MV-4-11 (cell line): ENCODE measurements at places on chromosomes 2 and 18.
A peak's percentile ranks its signal among the peaks of the same experiment; 100 is the strongest.

DNA sequence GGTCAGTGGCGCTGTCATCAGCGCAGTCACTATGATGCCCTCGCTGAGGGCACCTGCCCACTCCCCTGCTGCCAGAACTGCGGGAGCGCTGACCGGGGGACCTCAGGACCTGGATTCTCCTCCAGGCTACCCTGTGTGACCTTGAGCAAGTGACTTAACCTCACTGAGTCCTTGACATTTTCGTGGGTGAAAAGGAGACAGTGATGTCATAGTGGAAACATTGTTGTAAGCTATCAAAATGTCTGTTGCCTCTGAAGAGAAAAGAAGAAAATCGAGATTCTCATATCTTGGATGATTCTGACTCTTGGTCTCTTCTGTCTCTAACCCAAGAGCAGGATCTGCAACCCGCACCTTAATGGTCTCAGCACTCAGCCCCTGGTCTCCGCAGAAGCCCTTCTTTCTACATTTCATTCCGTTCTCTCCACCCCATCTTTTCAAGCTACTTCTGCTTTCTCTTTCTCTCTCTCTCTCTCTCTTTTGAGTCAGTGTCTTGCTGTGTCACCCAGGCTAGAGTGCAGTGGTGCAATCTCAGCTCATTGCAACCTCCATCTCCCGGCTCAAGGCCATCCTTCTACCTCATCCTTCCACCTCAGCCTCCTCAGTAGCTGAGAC, 978 bp upstream of the TUBA4A start:
- DNase-seq: peak; percentile 81

DNA sequence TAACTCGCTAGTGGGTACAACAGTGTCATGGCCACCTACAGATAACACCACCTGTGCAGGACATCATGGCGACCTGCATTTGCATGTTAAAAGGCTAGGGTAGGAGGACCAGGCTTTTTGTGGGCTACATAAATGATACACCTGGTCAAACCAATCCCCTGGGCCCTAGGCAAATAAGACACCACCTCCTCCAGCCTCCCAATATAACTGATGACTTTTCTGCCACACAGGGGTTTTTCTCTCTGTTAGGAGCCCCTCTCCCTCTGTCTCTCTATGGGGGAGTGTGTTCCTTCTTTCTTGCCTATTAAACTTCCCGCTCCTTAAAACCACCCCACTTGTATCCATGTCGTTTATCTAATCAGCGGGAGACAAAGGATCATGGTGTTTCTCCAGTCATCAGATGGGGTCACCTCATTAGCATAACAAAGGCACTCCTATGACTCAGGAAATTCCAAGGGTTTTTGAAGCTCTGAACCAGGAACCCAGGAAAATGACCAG, 10.8 kb upstream of the BUB1 start:
- no peak for DNase-seq

DNA sequence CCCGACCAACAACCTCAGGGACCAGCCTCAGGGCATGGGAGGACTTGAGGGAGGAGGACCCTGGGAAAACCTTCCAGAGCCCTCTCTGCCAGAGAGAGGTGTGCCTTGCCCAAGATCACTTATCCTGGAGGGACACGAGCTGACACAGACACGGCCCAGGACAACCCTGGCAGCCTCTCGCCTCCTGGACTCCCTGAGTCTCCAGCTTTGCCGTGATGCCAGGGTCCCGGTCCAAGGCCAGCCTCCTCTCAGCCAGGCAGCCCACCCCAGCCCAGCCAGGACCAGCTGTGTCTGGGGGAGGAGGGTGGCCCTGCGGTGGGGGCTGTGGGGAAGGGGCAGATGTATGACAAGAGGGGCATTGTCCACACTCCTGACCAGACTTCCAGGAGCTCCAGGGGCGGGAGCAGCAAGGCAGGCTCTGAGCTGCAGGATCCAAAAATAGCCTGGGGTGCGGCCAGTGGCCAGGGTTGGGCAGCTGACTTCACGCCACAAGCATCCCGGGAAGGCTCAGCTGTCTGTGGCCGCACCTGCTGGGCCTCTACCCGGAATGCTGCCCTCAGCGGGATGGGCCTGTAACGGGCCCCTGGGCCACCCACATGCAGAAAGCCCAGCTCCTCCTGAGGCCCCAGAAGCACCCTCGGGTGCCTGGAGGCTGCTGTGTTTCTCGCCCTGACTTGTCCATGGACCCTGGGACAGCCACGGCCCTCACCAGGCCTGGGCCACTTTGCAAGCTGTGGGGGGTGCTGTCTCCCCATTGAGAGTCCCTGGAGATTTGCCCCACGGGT, 65.5 kb upstream of the GPC1 start:
- DNase-seq: no peak

GRCh38 chr18:23058746-23059415, 76.4 kb upstream of the CABLES1 start:
- no peak for DNase-seq

DNA sequence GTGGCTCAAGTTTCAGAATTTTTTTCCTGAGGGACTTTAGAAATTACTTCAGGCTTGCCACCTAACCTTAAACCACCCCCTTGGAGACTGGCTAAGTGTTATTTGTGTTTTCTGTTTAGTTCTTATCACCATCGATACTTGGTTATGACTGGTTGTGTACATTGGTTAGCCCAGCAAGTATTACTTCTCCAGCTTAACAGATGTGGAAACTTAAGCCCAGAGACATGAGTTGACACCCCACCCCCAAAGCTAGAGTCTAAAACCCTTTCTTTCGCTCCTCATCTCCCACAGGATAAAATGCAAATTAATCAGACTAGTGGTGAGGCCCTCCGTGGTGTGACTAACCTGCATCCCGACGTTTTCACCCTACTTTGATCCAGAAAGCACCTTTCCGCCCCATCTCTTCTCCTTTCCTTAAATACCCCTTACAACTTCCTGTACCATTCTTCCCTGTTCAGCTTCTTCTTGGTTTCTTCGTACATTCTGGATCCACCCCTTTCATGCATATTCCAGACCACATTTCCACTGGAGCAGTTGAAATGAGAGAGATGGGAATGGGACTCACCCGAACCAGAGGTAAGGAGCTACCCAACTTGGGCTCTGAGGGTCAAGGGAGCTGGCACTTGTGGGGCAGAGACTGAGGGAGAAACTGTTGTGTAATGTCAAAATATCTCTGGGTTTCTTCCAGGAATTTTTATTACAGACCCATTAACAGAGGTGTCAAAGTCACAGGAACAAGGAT, 819 bp upstream of the MAP3K2 start:
- peak; percentile 34 for DNase-seq

GRCh38 chr2:240640939-240641338, 15.7 kb downstream of the GPR35 start:
- DNase-seq: no peak

GRCh38 chr2:36769106-36769505, 72.6 kb downstream of the VIT start:
- DNase-seq: no peak

DNA sequence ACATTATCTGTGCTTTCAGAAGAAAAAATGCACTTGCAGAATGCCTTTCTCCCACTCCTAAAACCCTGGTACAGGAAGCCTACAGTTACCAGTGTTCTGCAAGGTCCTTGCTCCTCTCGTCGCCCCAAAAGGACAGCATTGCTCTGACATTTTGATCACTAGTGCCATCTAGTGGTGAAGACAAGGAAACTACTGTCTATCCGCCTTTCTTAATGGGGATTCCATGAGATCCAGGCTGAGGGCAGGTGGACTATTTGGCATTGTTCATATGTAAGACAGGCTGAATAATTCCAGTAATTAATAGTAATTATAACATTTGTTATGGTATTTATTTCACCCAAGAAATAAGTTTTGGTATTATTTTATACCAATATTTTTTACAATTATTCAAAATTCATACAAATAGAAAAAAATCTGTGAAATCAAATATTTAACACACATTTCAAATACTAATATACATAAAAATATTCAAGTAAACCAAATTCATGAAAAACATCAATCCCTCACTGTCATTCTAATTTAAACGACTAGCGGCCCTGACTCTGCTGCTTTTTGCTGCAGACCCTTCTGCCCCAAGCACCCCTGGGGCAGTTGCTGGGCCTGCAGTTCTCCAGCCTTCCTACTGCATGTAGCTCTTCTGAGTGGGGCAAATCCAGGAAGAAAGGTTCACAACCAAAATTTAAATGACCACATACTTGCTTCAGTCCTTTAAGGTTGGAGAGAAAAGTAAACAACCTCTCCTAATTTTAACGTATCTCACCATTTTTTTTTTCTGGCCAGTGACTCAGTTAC, 19.0 kb downstream of the TPGS2 start:
- peak; percentile 69 for DNase-seq

DNA sequence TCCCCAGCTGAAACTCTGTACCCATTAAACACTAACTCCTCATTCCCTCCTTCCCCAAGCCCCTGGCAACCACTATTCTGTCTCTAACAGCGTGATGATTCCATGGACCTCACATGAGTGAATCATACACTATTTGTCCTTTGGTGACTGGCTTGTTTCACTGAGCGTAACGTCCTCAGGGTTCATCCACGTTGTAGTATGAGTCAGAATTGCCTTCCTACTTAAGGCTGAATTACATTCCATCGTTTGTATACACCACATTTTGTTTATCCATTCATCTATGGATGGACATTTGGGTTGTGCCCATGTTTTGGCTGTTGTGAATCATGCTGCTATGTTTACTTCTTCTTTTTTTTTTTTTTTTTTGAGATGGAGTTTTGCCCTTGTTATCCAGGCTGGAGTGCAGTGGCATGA, 19.6 kb upstream of the CABLES1 start:
- DNase-seq: peak; percentile 27

- DNase-seq: no peak
Measured at GRCh38 chr18:9919564-9920232, 5.9 kb downstream of the VAPA start.

GRCh38 chr2:216023055-216023648, 9.8 kb upstream of the MREG start:
- DNase-seq: peak; percentile 43

DNA sequence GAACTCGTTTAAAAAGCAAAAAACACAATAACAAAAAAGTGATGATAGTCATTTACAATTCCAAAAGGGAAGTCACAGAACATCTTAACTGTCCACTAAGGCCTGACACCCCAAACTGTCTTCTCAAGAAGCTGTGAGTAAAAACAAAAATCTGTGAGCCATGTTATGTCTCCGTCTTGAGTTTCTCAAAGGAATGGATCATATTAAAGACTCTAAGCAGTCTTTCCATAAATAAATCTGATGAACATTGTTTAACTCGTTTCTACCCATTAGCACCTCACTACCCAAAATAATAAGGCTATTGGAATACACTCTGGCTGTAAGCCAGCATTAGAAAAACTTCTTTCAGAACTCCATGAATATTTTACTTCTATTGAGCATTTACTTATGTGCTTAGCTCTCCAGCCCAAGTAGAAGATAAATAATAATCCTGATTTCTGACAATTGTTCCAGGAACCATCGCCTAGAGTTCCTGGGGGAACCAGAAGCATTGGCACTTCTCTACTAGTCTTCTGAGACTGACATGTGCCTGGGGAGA, 396.0 kb downstream of the STK39 start:
- DNase-seq: no peak

DNA sequence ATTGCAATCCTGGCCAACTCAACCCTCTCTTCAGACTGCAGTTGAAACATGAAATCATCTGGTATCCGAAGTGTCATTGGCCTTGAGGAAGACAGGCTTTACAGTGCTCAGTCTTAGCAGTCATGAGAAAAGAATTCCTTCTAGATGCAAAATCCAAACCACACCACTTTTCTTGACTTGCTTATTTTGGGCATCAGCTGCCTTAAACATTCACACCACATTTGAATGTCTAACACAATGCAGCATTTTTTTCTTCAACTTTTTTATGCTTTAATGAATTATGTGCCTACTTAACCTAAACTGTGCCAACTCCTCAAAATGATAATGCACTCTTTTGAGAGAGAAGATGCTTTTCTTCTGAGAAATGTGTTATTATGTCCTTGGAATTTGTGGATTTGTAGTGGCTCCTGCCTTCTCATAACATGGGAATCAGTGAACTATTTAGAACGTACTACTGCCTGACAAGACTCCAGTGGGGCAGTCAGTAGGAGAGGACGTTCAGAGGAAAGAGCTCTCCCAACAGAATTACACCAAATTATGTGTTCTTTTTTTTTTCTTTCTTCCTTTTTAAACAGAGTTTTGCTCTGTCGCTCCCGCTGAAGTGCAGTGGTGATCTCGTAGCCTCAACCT, 3.2 kb upstream of the FAM98A start:
- no peak for DNase-seq

- DNase-seq: peak; percentile 96
Measured at GRCh38 chr2:31318361-31319336, 84.7 kb downstream of the EHD3 start.

DNA sequence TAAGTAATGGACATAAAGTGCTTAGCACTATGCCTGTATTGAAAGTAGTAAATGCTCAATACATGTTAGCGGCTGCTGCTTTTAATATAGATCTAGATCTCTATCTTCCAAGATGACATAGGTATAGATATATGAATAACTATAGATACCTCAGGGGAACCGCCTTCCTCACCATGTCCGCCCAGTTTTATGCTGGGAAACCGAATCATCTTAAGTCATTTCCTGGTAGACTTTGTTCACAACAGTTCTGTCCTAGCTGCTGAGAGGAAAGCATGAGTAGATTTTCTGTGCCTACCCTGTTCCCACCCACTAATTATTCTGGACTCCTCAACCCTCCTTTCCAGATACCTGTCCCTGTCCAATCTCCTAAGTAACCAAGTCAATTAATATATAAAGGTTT, 21.6 kb upstream of the ITM2C start:
- DNase-seq: no peak

- DNase-seq: no peak
Measured at GRCh38 chr2:154433010-154433409, 265.5 kb upstream of the KCNJ3 start.

DNA sequence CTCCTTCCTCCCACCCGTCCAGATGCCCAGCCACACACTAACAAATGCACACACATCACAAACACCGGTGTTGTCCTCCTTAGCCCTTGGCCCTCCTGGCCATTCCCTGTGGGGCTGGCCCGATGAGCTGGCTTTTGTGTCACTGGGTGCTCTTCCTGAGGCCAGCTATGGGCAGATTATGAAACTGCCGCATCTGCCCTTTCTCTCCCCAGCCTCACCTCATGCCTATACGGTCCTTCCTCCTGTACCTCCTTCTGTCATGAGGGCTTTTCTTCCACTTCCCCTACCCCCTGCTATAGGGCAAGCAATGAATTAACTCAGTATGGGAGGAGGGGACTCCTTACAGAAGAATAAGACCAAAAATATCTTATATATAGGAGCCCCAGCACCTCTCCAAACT, 10.3 kb upstream of the INO80C start:
- DNase-seq: peak; percentile 23

GRCh38 chr18:75247611-75248421, 37.2 kb downstream of the TSHZ1 start:
- DNase-seq: no peak
